Fibroblast of gingiva (primary cell): ENCODE measurements at places on chromosomes 1 and 21.
A peak's percentile ranks its signal among the peaks of the same experiment; 100 is the strongest.

DNA sequence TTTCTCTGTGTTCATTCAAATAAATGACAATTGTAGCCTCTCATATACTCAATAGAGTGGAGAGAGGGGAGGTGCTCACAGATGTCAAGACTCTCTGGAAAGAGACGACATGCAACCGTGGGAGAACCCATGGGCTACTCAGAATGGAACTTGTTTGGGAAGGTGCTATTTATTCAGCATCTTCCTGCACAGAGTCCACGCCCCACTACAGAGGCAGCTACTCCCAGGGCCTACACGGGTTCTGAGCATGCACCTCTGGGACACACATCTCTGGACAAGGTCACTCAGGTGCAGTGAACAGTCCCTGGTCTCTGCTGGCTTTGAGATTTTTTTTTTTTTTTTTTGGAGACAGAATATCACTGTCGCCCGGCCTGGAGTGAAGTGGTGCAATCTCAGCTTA lies 64.1 kb downstream of the NID1 start:
- no peak for DNase-seq

- DNase-seq: peak; percentile 44
Measured at GRCh38 chr1:175129182-175129581, 61.5 kb downstream of the TNN start.

DNA sequence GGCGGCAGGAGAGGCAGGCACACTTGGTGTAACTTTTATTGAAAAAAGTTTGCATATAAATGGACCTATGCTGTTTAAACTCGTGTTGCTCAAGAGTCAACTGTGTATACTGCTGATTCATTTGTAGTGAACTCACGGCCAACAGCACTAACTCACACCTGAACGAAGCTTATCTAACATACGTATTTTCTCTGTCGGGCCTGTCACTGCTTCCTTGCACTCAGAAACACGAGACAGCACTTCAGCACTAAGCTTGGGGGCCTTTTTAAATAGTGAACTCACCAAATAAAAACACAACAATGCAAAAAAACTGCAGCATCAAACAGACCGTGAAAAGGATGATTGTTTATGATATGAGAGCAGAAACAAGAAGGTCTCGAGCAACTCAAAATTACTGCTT lies 58.9 kb upstream of the NEK2 start:
- no peak for DNase-seq

GRCh38 chr1:27652111-27652864 lies 17.3 kb upstream of the FGR start:
- DNase-seq: no peak

DNA sequence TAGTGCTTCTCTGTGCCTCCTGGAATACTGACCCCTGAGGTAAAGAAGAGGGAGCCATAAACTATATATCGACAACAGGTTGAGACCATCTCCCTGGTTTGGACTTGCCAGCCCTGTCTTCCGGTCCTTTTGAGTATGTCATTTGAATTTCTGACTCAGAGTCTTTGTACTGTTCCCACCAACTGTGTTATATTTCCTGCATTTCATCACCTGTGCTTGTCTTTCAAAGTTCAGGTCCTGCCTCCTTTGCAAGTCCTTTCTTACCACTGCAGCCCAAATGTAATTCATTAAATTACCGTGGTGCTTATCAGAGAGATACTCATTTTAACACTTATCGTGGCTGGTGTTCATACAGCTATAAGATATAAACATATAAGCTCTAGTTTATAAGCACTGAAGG lies 10.7 kb downstream of the AK5 start:
- DNase-seq: no peak

- DNase-seq: no peak
Measured at GRCh38 chr1:81493102-81493869, 307.4 kb upstream of the ADGRL2 start.

GRCh38 chr1:225201447-225201846 lies 226.4 kb downstream of the LBR start:
- no peak for DNase-seq

DNA sequence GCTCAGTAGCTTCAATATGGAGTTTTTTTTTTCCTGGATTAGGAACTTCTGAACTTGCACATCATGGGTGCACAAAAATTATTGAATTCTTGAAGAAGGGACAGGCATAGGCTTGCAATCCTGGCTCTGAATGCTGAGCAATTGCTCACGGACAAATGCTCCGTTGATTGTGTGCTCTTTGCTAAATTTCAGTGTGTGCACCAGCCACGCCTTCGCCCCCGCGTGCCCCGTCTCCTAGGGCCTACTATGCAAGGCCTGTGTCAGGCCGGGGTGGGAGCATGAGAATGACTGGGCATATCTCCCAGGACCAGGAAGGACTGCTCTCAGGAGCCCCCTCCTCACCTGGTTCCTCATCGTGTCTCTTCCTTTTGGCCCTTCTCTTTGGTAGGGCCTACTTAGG lies 17.4 kb downstream of the IL6R start:
- DNase-seq: no peak

- no peak for DNase-seq
Measured at GRCh38 chr1:9654051-9654833, 2.7 kb downstream of the PIK3CD start.

DNA sequence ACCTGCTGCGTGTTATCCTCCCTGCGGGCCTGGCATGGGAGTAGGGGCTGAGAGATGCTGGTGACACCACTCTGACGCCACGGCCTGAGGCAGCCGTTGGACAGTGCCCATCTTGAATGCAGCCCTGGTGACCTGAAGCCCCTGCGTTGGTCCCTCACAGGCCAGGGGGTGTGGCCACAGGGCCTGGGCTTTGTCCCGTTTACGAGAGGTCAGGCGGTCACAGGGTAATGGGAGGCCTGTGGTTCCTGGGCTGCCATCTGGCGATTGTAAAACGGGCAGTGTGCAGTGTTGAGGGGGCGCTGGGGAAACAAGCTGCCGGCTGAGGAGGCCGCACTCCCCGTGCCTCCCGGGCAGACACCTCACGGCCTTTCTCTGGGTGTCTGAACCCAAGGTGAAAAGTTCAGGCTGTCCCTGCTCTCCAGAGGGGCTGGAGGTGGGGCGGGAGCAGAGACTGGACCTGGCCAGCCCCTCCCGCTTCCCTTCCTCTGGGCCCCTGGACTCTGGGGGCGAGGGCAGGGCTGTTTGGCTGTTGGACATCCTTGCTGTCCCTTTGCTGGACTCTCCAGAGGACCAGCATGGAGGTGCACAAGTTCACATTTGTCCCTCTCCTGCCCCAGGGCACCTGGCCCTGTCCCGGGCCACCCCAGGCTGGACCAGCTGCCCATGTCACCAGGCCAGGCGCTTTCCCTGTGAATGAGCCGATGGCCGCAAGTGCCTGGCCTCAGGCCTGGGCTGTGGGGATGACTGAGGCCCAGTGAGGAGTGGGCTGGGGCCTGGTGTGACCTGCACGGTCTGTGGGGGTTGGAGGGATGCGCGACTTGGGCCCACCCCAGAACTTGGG lies 42.4 kb downstream of the SKI start:
- DNase-seq: no peak

DNA sequence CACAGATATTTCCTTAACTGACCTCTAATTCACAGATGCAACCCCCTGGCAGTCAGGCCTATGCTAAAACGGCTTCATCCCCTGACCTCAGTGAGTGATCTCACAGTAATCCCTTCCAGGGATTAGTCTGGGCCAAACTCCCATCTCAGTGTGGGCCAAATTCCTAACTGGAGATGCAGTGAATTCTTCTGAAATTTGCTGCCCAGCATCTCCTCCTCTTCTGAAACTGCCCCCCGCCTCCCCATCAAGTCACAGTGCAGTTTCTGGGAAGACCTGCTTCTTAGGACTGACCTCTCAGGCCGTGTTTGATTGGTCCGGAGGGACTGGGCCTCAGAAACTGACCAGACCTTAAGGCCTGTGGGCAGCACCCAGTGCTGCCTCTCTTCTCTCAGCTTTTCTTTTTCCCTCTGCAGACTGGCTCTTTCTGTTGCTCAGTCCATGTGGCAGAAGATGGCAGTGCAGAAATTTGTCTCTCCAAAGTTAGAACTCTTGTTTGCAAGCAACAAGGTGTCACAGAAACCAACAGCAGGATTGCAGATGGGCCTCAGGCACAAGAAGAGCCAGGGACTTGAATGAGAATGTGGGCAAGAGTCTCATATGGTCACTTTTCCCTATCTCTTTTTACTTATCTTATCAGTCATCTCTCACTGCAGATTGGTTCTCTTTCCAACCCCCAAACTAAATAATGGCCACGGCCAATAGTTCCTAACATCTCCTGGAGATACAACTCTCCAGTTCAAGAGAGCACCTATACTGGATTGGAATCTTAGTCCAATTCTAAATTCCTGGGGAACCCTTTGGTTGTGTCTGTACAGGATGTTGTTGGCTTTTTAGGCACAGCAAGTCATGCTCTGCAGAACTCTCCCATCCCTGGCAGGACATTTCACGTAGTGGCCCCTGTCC lies 95.5 kb upstream of the RALGPS2 start:
- DNase-seq: peak; percentile 88

DNA sequence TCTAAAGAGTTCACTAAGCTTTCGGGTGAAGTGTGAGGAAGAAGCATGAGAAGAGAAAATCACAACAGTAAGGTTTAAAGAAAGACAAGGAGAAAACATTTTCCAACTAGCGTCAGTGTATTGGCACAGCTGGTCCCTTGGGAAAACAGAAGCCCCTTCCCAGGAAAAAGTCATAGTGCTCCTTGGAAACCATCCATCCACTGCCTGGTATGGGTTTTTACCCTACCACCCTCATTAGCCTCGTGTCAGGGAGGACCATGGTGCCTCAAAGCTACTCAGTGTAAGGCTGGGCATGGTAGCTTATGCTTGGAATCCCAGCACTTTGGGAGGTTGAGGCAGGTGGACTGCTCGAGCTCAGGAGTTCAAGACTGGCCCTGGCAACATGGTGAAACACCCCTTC lies 12.7 kb downstream of the AADACL4 start:
- no peak for DNase-seq

GRCh38 chr1:59484096-59484495 lies 187.2 kb downstream of the FGGY start:
- DNase-seq: peak; percentile 79

DNA sequence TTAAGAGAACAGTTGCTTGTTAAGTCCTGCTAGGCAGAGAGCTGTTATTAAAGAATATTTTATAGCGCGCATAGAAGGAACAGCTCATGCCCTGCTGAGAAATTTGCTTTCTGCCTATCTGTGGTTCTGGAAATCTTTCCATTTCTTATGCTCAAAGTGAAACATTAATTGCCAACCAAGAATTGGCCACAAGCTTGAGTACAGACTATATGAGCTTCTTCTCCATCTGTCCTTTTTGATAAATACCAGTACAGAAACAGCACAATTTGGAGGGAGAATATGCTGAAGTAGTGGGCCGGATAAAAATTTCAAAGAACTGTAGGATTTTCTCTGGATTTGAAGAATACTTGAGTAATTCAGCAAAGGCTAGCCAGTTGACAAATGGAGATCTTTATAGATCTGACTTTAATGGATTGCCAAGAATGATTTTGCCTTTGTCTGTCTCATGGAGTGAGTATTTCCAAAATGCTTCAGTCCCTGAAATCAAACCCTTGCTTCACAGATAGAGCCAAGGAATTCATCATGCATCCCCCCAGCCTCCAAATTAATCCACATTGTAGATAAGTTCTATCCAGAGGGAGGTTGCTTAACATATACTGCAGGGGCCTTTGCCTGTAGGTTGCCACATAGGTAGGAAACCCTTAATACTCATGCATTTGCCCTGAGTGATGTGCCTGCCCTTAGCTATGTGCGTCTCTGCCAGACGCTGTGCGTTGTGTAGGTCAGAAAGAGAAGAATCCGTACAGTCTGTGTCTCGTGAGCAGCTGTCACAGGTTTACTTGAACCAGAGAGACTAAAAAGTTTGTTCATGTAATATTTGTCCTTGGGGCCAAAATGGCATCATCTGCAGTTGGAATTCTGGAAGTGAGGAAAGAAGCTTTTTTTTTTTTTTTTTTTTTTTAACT lies 44.2 kb downstream of the SMYD2 start:
- DNase-seq: no peak

GRCh38 chr1:52911541-52911940 lies 10.0 kb downstream of the ECHDC2 start:
- DNase-seq: no peak

GRCh38 chr21:32307706-32308105 lies 9.1 kb downstream of the MRAP start:
- peak; percentile 61 for DNase-seq

GRCh38 chr1:173392895-173393658 lies 84.1 kb upstream of the PRDX6 start:
- peak; percentile 86 for DNase-seq

DNA sequence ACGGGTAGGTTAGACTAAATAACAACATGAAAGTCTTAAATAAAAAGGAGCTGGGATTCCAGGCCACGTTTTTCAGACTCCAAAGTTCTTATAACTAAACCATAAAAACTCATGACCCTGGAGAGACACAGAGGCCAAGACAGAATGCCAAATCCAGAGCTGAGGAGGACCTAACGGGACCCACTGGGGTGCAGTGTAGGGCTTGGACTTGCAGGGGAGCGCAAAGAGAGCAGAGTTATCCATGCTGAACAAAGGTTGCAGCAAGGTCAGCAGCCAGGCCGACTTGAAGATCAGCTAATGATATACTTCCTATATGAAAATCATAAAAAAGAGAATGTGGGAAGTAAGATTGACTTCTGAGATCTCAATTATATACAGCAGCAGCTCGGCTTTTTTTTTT lies 237.1 kb downstream of the TM2D1 start:
- DNase-seq: no peak

- no peak for DNase-seq
Measured at GRCh38 chr1:223515926-223516325, 122.7 kb downstream of the CCDC185 start.

DNA sequence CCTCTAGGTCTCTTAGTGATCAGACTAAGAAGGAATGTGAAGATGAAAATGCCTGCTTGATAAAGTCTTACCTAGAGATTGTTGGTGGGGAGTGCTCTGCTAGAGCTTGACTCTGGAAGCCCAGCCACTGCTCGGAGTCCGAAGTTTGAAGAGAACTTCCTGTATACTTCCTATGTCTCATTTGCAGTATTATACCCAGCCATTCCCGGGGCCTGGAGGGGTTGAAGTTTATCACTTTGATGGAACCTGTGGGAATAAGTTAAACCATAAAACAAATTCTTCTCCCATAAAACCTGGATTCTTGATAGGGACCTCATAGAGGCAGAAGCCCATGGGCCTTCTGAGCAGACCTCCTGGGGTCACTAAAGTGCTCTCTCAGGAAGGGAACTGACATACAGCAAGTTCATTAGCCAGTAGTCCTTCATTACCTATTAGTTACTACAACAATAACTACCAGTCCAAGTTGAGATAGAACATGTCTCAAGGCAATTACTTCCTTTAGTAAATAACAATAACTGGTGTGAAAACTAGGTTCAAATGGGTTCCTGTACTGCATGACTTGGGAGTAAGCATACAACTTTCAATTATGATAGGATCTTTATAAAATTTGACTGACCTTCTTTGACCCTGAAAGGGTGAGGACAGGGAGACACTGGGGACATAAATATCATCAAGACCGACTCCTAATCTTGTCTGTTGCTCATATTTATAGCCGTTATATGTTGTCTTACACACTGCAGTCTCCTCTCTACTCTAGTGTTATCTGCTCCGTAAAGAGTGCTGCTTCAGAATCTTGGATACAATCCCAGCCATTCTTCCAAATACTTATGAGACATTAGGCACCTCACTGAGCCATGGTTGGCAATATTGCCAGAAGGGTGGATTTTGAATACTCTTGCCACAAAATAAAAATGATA lies at the start of gene OR6N1:
Gene OR6N1 (minus strand): TSS at position 246 of the 917 bp plus-strand sequence. CDS start 5,513 bp downstream, outside the sequence.
- no peak for DNase-seq

GRCh38 chr1:173097001-173097400 lies 46.3 kb upstream of the TNFSF18 start:
- DNase-seq: no peak

GRCh38 chr1:172837816-172838679 lies 179.1 kb downstream of the FASLG start:
- DNase-seq: no peak

GRCh38 chr1:55481634-55482033 lies 266.5 kb upstream of the USP24 start:
- DNase-seq: no peak
